ENCODE measurements at places on chromosomes 2 and 18.

DNA sequence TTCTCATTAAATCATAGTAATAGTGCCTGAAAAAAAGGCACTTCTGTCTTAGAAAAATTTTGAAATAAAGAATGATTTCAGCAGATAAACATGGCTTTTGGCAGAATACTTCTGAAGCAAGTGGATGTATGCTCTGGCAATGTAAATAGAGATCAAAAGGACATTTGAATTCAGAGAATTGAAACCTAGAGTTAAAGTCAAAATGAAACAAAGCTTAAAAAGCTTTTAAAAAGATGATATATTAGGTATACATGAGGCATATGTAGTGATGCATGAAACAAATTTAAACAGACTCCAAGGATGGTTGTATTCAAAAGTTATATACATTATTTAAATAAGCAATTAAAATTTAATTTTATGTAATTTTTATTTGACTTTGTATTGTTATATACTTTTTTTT lies 1344.5 kb upstream of the TMEFF2 start:
- DNase-seq = no peak

GRCh38 chr2:137467246-137467862 lies 496.9 kb upstream of the HNMT start:
- DNase-seq = no peak

DNA sequence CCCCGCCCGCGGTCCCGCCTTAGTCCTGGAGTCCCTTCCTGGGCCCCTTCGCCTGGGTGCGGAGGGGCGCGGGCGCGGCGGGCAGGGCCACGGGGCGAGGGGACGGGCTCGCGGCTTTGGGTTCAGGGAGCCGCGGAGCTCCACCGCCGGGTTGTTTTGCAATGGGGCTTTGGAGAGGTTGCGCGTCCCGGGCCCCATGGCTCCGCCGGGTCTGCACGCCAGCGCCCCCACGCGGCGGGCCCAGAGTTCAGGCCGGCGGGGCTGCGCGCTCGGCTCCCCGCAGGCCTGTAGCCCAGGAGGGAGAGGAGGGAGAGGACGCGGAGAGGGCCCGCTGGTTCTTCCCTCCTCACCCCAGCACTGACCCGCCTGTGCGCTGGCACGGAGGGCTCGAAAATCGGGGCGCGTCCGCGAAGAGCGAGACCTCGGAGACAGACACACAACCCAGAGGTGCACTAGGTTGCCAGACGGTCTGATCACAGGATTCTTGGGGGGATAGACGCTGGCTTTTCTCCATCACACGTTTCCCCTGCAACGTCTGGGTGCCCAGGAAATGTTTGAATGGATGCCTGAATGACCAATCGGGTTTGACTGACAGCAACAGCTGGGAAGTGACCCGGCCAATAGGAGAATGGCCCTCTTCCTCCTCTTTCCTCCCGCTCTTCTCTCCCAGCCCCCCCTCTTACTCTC lies 4.9 kb upstream of the SIX2 start:
- DNase-seq = no peak

- no peak for DNase-seq
Measured at GRCh38 chr2:27353762-27354596, 2.6 kb downstream of the GTF3C2 start.

DNA sequence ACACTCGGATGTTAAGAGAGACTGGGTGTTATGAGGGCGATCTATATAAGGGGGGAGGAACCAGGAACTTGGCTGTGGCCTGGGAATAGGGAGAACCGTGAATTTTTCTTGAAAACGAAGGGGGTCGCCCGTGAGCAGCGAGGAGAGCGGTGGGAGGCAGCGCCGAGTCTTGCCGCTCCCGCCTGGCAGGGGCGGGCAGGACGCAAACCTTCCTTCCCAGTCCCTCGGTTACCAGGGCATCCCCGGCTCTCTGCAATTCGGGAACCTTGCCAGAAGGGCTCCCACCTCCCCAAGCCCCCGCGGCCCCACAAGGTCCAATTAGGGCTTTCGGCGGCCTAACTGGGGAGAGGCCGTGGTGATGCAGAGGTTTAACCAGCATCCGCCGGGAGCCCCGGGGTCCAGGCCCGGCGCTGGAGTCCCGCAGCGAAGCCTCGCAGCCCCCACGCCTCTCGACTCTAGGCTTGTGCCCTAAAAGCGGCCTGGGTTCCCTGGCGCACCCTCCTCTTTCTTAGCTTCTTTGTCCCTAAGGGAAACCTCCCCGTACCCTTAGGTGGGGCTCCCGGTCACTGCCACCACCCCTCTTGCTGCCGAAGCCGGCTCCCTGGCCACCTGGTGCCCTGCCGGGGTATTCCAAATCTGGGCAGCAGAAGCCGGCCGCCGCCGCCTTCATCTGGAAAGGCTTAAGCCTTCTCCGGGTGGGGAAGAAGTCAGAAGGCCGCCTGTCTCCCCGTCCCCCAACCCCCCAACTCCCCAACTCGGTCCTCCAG lies 680 bp upstream of the FHOD3 start:
- DNase-seq = no peak

DNA sequence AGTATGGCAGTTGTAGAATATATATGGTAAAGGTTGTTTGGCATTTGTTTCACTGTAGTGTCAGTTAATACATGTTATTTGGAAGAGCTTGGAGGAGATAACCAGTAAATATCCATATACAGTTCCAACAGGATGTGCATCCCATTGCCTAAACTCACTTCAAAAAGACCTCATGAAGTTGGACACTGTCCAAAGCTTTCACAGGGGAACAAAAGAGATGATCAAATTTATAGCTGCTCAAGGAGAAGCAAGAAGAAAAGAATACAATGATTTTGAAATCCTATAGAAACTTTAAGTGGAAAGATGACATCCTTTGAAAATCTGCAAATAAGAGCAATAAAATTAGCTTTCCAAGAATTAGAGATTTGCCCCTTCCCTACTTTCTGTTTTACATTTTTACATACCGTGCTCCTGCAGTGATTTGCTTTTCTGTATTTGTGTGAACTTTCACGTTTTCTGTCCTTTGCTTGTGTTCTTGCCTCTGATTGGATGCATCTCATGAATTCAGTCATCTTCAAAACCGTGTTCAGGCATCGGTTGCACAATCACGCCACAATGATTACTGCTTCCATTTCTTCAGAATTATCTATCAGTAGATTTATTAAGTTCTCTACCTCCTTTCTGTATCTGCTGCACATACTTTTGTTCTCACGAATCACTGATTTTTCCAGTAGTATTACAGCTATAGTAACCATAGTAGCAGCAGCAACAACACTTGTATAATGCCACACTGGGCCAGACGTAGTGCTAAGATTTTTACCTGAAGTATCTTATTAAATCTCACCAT lies 83.8 kb downstream of the PARD3B start:
- DNase-seq = no peak

DNA sequence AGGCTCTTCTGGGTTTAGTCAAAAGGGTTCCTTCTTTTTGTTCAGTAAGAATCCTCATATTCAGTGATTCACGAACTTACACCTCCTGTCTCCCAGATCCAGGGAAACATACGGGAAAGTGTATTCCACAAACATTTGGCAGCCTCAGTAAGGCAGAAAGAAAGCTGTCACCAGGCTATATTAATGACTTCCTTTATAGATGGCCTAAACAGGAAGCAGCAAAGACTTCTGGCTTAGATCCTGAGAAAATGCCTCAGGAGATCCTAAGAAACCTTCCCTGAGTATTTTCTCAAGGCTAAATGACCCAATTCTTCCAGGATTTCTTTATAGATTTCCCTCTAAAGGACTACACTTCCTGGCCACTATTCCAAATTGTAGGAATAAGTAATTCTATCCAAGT lies 1995.5 kb upstream of the CELF4 start:
- no peak for DNase-seq

GRCh38 chr18:40608226-40608625 lies 1346.8 kb upstream of the PIK3C3 start:
- no peak for DNase-seq

- DNase-seq = no peak
Measured at GRCh38 chr2:64312622-64313397, 141.2 kb upstream of the LGALSL start.

GRCh38 chr2:231621051-231621879 lies 28.6 kb downstream of the TEX44 start:
- DNase-seq = no peak

- DNase-seq = no peak
Measured at GRCh38 chr2:158756331-158756730, 38.8 kb upstream of the DAPL1 start.

GRCh38 chr2:130288467-130289403 lies 54.0 kb upstream of the IMP4 start:
- no peak for DNase-seq

- no peak for DNase-seq
Measured at GRCh38 chr2:113064898-113065297, 2.9 kb upstream of the IL1F10 start.

- no peak for DNase-seq
Measured at GRCh38 chr2:167471734-167472133, 583.5 kb downstream of the XIRP2 start.

- DNase-seq = no peak
Measured at GRCh38 chr2:64289251-64289650, 145.0 kb upstream of the PELI1 start.

DNA sequence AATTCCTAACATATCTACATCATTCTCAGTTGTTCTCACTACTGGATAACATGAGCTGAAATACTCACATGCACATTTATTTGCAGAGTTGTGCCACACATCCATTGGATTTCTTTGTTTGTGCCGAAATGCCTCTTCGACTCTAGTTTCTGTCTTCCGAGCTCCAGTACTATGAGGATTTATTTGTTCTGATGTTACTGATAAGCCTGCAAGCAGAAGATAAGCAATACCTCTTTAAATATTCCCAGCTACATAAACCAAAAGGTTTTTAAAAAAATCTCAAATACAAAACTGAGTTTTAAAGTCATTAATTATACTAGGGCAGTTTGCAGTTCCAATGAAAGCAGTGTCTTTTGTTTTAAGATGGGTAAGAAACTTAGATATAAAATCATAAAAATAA lies 164.8 kb downstream of the ATAD2B start:
- no peak for DNase-seq

DNA sequence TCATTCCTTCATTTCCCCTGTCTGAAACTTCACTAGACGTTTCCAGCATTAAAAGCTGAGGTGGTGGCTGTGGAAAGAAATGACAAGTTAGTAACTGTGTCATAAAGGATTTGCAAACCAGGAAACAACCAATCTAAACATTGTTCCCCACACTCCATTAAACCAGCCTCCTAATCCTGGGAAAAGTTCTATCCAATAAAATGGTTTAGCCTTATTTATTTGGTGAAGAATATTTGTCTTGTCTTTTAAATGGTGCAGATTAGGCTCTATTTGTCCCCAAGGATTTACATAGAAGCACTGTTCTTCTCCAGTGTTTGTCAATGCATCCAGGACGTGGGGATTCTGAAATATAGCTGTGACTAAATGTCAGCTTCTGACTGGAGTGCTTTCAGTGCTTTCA lies 10.5 kb upstream of the DPP4 start:
- no peak for DNase-seq

- no peak for DNase-seq
Measured at GRCh38 chr18:43571078-43571689, 293.9 kb upstream of the SYT4 start.

- no peak for DNase-seq
Measured at GRCh38 chr2:176468457-176469113, 199.3 kb downstream of the MTX2 start.

GRCh38 chr18:45063246-45064038 lies 382.8 kb downstream of the SETBP1 start:
- DNase-seq = no peak

DNA sequence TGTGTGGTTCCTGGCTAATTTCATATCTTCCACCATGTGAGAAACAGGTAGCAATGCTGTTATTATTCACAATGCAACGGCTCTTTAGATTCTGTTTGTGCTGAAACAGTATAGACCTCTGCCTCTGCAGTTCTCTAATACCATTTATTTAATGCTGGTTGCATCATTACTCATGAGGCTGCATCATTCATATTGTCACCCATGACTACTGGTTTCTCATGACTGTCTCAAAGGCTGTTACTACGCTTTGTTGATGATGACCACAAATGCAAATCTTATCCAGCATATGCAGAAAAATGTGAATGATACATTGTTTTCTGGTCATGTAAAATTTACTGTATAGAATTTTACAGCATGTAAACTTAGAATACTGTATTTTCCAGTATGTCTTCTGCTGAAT lies 22.5 kb downstream of the CAVIN2 start:
- no peak for DNase-seq

- DNase-seq = no peak
Measured at GRCh38 chr2:236935631-236936445, 149.9 kb upstream of the COPS8 start.

- DNase-seq = no peak
Measured at GRCh38 chr2:237359894-237360780, 53.8 kb downstream of the COL6A3 start.

- DNase-seq = no peak
Measured at GRCh38 chr2:222903234-222904220, 42.7 kb downstream of the ACSL3 start.

GRCh38 chr2:105610576-105611332 lies 134.0 kb upstream of the NCK2 start:
- no peak for DNase-seq

DNA sequence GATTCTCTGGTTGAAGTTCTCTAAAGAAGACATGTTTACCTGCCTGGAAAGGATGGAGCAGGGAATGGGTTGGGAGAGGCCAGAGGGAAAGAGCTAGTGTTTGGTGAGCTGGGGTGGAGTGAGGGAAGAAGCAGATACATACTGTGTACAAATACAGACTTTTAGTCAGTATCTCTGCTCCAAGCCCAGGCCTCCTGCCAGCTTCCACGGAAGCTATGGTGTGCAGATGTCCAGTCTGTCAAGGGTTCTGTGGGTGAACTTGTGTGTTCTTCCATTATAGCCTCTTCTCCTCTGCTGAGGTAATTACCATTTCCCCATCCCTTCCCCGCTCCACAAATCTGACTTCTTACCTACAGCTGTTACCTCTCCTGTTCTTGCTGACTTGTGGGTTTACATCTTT lies 208.6 kb downstream of the HRH4 start:
- no peak for DNase-seq

DNA sequence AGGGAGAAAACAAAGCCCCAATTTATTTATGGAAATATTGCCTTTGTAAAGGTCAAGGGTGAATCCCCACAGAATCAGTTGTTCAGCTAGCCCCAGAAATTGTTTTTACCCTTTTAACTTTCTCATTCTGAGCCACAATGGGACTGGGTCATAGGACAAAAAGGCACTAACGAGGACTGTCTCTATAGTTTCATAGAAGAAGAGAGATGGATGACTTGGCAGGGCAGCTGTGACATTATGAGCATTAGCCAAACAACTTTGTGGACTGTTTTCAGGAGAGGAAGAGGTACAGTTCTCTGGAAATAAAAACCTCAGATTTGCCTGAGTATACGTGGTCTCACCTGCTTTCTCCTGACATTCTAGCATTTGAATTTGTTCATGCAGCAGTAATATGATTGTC lies 1155.8 kb upstream of the CHAC2 start:
- no peak for DNase-seq

DNA sequence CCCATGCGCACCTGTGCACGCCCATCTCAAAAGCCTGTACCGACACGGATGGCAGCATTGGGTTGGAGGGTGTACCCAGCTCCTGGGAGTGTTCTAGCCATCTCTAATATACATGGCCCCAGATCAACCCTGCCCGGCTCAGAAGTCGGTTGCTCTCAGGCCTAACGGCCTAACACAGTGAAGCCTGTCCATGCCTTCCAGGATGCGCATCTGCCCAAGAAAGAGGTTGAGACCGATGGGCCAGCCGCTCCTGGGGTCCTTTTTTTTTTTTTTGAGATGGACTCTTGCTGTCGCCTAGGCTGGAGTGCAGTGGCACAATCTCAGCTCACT lies 32.1 kb downstream of the PDIA6 start:
- no peak for DNase-seq

- no peak for DNase-seq
Measured at GRCh38 chr2:233015019-233015645, 2.1 kb upstream of the NGEF start.

GRCh38 chr2:10900216-10901109 lies 11.3 kb upstream of the KCNF1 start:
- DNase-seq = no peak

GRCh38 chr2:157363612-157364101 lies 38.0 kb upstream of the ERMN start:
- no peak for DNase-seq
